Iris pigment epithelial cell (primary cell): ENCODE measurements at places on chromosomes 2 and 18.
A peak's percentile ranks its signal among the peaks of the same experiment; 100 is the strongest.

- DNase-seq, result no peak
Measured at GRCh38 chr2:183488421-183488820, 364.2 kb downstream of the NUP35 start.

GRCh38 chr2:153287109-153287801 lies 191.3 kb downstream of the RPRM start:
- DNase-seq, result no peak

GRCh38 chr2:59734743-59735142 lies 818.7 kb downstream of the BCL11A start:
- no peak for DNase-seq

DNA sequence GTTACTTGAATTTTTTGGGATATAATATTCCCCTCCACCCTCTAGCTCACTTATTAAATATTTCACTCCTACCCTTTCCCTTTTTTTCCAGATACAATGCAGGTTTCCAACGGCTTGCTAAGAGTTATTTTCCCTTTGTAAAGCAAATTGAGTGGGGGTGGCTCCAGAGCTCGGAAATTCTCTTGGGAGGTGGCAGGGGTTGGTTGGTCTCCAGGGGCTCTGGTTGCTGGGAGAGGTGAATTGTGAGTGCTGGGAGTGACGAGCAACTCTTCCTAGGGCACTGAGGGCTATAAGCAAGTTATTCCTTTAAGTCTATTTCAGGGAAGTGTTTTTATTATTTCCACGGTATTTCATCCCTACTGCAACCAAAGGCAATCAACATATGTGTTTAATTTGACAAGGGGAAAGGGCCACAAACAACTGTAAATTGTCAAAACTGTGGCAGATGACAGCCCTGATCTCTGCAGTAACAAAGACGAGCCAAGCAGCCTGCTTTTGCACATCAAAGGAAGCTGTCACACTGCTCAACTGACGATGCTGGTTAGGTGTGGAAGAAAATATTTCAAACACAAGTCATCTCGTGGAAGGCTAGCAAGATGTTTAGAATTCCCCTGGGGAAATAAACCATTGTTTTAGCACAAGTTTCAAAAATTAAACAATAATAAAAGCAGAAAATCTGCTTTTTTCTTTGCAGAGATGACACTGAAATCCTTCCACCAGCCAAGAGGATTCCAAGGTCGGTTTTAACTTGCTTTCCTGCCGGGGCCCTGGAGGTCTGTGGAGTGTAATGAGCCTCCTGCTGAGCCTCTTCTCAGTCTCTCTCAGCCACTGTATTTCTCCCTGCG lies 34.8 kb upstream of the ASXL2 start:
- peak; percentile 28 for DNase-seq

GRCh38 chr2:24353973-24354372 lies 6.4 kb downstream of the ITSN2 start:
- DNase-seq, result no peak

DNA sequence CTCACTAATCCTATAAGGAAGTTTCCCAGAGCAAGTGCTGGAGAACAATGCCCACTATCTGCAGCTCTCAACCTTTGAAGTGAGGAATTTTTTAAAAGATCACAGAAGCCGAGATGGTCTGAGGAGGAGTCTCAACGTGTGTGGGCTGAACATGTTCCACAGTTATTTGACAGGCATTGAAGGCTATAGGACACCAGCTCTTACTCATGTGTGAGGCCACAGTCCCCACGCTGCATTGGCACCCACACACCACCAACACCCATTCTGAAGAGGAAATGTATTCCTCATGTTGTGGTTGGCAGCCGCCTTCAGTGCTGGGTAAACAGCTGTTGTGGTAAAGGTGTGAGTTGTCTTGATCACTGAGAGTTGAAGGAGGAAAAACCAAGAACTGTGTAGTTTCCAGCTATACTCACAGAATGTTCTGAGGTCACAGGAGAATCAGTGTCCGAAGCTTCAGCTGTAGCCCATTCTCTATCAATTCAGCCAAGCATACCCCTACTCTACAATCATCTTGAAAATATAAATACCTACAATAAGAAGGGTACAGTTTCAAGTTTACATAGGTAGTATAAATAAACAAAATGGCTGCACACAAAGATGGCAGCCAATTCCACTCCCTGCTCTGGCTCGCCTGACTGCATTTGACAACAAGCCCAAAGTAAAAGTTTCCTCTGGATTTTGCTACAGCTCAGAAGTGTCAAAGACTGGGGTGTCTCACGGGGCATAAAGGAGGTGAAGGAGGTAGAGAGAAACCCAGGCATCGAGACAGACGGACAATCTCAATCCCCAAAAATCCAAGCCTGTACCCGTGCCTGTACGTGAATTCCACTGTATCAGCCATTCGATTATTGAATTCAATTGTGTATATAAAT lies 12.1 kb downstream of the CD226 start:
- DNase-seq, result no peak

DNA sequence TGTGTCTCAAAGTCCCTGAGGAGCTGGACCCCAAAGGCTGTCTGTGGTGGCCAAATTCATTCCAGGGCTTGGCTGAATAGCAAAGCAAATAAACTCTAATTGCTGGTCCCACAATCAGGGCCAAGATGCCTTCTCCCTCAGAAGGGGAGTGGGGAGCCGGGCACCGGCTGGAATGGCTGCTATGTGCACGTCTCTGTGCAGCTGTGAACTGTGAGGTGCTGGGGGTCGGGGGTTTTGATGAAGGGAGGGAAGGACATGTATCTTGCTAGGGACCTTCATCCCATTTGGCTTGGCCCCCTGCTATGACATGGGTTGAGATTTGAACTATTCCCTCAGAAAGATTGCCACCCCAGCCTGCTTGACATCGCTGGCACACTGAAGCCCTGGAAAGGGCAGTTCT lies 60.4 kb downstream of the CIB4 start:
- DNase-seq, result no peak

- DNase-seq, result no peak
Measured at GRCh38 chr2:122635686-122636085, 880.2 kb downstream of the TSN start.

GRCh38 chr2:152730591-152731333 lies 12.3 kb downstream of the ARL6IP6 start:
- DNase-seq, result peak; percentile 70

DNA sequence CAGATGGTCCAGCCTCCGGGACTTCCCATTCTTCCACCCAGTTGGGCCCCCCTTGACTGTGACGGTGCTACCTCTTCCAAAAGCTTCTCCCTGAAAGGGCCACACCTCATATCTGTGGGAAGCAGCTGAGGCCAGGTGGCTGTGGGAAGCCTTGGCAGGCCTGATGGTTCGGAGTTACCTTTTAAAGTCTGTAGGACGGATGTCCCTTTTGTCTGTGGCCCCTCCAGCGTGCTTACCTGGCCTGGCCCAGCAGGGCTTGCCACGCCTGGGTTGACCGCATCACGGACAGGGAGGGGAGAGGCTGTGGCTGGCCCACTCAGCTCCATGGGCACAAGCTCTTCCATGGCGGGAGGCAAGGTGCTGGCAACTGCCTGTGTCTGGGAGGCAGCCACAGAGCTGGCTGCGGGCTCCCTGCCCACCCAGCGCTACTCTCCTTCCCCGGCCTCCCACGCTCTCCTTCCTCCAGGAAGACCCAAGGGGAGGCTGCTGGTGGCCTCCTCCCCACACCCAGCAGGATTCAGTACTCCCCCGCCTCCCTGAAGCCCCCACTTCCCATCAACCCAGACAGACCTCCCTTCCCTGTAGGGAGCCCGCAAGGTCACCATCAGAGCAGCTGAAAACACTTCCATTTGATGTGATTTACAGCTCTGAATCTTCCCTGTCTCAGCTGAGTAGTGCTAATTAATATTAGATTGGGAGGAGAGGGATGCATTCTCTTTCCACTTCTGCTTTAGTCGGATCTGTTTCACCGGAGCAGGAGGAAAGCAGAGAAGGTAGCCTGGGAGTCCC lies 52.8 kb downstream of the EDAR start:
- no peak for DNase-seq

DNA sequence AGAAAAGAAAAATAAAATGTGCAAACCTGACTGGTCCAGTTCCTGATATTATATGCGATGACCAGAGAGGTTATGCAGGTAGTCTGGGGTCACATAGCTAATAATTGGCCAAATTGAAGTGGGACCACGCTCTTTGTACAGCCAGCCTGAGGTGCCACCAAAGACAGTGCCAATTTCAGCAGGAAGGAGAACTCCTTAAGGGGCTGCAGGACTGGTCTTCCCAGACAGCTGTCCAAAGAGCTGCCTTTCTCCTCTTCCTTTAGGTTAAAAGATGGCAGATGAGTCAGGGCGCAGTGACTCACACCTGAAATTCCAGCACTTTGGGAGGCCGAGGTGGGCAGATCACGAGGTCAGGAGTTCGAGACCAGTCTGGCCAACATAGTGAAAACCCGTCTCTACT lies 95.5 kb downstream of the ACKR3 start:
- no peak for DNase-seq

GRCh38 chr2:224561234-224562005 lies 23.7 kb downstream of the CUL3 start:
- DNase-seq, result peak; percentile 80

- peak; percentile 72 for DNase-seq
Measured at GRCh38 chr2:9703085-9703678, 72.4 kb upstream of the YWHAQ start.

GRCh38 chr2:97718051-97718882 lies 4.9 kb downstream of the ZAP70 start:
- no peak for DNase-seq

- no peak for DNase-seq
Measured at GRCh38 chr2:29229640-29230039, 114.4 kb downstream of the CLIP4 start.

GRCh38 chr2:156538083-156538504 lies 101.9 kb downstream of the GPD2 start:
- peak; percentile 17 for DNase-seq

DNA sequence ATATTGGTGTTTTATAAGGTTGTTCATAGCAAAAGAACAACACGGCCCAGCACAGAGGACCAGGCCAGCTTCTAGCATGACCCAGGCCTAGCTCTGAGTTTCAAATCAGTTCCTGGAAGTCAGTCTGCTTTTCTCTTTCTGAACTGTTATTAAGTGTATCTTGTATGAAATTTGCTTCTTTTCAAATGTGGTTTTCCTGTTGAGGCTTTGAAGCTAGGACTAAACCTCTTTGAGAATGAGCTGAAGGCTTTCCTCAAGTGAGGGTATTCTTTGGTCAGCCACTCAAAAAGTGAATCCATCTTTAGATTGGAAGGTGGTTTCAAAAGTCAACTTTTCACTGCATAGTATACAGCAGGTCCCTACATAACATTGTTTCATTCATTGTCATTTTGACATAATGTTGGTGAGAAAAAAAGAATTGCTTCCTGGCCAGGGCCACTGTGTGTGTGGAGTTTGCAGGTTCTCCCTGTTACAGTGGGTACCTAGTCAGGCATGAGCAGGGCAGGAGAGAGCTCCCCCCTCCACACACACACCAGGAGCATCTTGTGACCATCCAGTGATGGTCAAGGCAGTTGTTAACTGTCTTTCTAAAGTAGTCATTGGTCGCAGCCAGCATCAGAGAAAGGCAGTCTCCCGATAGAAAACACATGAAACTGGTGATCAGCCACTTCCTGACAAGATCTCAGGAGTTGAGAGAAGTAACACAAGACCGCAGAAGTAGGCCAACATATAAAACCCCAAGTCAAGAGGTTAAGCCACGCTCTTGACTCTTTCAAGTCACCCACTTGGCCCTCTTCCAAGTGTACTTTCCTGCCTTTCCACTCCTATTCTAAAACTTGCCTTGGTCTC lies 6.7 kb upstream of the ACAA2 start:
- peak; percentile 74 for DNase-seq

- peak; percentile 7 for DNase-seq
Measured at GRCh38 chr18:60466677-60467076, 94.1 kb upstream of the MC4R start.

DNA sequence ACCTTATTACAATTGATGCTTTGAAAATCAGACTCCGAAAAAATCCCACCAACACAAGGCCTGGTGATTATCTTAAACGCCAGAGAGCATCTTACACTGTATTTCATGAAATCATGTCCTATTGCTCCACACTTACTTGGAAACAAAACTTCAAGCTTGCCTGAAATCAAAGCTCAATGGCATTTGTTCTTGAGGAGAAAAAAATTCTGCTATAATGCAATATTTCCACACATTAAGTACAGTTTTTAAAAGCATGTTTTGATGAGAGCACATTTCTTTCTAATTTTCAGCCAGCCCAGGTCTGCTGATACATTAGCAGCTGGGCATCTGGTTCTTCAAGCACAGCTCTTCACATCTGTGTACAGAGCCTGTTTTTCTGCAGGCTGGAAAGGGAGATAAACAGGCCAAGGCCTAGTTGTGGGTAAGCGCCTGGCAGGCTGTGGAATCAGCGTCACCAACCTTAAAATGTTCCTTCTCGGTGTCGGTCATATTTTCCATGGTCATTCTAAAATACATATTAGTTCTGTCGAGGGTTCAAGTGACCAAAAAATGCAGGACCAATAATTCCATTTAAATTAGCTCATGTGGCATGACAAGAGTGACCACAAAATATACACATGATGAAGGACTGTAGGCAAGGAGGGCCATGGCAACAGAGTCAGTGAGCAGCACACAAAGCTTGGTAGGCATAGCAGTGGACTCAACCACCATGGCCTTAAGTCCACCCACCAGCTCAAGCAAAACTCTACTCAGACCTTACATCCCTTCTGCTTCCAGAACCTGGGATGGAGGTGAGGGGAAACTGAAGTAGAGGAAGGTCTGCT lies 20.9 kb downstream of the SLC8A1 start:
- no peak for DNase-seq
